ENCODE measurements at places on chromosomes 5 and 9.

DNA sequence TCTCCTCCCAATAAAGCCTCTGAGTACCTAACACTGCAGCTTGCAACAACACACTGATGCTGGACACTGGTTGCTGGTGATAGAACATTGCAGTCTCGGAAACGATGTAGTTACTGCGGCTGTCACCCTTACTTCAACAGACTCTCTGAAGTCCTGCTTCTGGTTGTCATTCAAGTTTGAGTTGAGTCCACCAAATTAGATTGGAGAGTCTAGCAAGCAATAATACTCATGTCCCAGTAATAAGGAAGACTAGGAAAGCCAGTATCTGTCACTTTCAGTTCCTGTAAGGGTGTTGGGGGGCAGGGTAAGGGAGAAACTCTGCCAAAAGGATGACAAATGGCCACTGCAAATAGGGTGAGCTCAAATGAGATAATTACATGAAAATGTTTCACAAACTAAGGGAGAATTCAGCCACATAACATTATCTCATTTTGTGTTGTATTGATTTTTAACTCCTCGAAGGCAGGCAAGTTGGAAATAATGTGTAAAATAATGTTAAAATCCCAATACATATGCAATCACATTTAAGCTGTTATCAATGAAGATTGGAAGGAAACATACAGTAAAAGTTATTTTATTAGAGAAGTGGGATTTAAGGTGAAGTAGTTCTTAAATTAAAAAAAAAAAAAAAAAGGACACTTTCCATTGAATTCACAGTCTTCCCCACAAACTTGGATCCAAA, 849 bp upstream of the IFT74 start:
- DNase-seq = no peak

- no peak for DNase-seq
Observed at GRCh38 chr5:37391591-37391990, 12.5 kb downstream of the WDR70 start.

- no peak for DNase-seq
Observed at GRCh38 chr9:33349743-33350142, 52.6 kb downstream of the AQP7 start.

GRCh38 chr5:96517295-96517694, 84.2 kb upstream of the PCSK1 start:
- no peak for DNase-seq

DNA sequence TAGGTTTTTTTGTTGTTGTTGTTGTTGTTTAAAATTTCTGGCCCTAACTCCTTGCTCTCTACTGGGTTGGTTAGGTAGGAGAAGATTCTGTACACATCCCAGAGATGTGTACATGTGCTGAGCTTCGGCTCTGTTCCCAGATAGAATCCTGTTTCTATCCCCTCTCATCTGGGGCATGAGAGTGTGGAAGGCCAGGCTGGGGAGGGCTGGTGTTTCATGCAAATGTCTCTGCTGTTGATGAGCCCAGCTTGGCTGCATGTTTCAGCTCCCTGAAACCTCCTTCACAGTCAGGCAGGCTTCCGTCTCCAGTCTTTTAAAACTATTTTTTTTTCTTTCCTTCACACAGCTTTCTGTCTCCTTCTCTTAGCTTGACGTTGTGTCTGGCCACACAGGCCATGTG, 526.9 kb upstream of the KLF4 start:
- no peak for DNase-seq

GRCh38 chr5:161058781-161059180, 206.8 kb upstream of the ATP10B start:
- DNase-seq = no peak

DNA sequence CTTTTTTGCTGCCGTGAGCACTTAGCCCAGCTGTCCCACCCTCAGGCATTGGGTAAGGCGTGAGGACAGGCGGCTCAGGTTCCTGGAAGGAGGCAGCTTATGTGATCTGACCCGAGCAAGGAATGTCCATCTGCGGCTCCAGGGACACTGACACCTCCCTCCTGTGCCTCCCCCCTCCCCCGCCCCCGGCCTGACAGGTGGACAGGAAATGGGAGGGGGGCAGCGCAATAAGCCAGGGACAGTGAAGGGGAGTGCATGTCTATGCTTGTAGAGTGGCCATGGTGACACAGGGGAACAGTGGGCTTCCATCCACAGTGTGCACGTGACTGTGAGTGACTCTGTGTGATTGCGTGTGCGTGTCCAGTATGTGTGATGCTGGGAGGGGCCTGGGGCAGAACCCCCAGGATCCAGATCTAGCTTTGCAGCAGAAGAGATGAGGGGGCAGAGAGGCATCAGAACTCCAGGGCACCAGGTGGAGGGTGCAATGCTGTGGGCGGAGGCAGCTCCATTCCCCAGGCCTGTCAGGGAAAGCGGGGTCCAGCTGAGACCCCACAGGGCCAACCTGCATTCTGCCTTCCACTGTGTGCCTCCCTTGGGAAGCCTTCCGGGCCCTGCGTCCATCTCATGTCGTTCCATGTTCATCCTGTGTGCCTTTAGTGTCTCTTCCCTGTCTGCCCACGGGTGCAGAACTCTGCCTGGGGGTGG, 30.5 kb downstream of the CNTFR start:
- no peak for DNase-seq

DNA sequence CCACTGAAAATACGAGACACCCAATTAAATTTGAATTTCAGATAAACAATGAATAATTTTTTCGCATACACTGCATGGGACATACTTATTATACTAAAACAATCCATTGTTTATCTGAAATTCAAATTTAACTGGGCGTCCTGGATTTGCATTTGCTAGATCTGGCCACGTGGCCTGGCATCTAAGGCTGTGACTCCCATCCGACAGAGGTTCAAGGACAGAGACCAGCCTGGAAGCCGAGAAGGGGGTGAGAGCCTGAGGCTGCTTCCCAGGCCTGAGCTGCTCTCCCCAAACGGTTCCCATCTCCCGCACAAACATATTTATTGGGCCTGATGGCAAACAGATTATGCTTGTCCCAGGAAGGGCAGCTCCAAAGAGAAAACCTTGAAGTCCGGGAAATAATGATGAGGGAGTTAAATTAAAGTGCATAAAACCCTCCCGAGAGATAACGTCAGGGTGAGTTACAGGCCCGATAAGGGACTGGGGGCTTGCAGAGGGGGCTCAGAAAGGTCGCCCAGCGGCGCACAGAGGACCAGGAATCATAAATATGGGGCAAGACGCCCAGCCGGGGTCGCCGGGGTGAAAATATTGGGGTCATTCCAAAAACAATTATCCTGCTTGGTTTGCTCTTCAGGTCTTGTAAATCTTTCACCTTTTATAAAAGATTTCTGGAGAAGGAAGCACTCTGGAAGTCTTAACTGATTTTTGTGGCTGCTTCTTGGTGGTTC, 163.7 kb downstream of the GAPVD1 start:
- DNase-seq = no peak

DNA sequence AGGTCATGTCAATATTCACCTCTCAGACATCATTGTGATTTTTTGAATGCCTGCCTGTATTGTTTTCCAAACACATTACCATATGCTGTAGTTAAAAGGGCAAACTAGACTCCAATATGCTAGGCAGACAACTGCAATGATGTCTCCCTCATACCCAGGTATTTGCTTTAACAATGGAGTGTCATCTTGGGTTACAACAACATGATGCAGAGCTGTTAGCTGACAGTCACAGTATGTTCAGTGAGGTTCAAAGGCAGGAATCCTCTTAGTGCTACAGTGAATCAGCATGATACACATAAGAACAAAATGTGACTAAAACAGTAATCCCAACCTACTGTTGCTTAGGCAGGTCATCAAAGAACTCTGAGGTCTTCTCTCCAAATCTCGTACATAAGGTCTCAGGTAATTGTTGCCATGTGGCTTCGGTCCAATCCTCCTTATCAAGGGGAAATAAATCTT, 24.0 kb downstream of the OR1J1 start:
- DNase-seq = no peak
